Right atrium auricular region (tissue), 2 donors: ENCODE measurements at places on chromosomes 13 and 19.

DNA sequence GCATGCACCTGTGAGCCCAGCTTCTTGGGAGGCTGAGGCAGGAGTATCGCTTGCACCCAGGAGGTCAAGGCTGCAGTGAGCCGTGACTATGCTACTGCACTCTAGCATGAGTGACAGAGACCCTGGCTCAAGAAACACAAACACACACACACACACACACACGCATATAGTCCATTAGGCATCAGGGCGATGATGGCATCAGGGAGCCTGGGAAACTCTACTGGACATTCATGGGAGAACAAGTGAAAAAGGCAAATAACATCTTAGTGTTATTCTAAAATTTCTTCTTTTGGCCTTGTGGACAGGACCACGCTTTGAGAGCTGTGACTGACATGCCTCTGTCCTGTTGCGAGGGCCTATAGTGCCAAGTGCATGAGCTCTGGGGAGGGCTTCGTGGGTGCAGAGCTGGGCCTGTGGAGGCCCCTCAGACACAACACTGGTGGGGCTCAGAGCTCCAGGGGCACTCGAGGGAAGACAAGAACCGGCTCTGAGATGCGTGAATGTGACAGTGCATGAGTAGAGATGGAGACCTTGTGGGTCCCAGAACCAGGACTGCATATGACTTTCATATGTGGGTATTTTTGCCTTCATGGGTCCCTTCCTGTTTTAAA is 8.0 kb upstream of the USF2 start:
- peak; percentile 42 for DNase-seq

DNA sequence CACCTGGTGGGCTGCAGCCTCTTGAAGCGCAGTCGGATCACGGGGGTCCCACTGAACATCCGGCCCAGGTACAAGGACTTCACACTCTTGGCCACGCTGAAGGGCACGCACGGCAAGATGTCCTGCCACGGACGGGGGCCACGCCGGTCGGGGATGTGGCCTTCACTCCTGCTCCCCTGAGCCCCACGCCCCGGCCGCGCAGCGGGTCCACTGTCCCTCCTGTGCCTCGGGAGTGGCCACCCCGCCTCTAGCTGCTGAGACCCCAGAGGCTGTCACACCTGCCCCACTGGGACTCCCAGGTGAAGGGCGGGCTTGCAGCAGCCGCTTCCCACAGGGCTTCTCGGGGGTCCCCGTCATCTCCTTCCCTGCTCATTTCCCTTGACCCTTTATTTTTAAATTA is 31.2 kb downstream of the GAS6 start:
- no peak for DNase-seq

DNA sequence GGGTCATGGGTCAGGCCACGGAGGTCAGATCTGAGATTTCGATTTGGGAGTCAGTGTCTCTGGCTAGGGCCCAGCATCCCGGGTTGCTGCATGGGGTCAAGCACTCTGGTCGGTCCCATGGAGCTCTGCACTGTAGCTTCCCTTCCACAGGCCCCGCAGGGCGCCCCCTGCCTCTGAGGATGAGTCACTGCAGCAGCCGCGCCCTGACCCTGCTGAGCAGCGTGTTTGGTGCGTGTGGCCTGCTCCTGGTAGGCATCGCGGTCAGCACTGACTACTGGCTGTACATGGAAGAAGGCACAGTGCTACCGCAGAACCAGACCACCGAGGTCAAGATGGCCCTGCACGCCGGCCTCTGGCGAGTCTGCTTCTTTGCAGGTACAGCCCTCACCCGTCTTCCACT is 3.6 kb downstream of the CACNG7 start:
- DNase-seq, result no peak

GRCh38 chr13:27672025-27672424 is 50.3 kb downstream of the POLR1D start:
- DNase-seq, result no peak

DNA sequence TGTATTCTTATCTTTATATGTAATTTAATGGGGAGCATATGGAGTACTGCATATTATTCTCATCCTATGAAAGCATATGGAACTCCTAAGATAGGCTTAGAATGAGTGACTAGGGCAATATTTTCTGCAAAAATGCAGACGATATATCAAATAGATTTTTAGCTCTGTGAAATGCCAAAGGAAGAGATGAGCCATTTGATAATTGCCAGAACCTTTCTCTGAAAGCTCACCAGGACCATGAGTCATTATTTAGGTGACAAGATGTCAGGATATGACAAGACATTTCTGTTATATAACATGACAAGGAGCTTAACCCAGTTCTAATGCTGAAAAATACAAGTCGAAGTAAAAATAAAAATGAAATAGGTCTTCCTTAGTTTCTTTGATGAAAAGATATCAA is 145.0 kb downstream of the SLITRK6 start:
- no peak for DNase-seq

DNA sequence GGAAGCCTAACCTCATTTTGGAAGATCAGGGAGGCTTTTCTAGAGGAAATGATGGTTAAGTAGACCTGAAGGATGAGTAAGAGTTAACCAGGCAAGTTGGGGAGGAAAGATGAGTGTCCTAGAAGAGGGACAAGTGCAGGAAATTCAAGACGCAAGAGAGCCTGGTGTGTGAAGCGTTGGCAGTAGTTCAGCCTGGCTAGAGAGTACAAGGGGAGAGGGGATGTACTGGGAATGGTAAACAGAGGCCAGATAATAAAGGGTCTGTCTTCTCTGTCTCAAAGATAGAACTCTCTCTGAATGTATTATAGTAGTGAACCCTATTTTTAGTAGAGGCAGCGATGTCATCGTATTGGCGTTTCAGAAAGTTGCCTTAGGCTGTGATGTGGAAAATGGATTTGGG is 9.7 kb downstream of the DPY19L3 start:
- DNase-seq, result no peak

GRCh38 chr19:18742324-18742723 is 48.8 kb downstream of the COMP start:
- no peak for DNase-seq

DNA sequence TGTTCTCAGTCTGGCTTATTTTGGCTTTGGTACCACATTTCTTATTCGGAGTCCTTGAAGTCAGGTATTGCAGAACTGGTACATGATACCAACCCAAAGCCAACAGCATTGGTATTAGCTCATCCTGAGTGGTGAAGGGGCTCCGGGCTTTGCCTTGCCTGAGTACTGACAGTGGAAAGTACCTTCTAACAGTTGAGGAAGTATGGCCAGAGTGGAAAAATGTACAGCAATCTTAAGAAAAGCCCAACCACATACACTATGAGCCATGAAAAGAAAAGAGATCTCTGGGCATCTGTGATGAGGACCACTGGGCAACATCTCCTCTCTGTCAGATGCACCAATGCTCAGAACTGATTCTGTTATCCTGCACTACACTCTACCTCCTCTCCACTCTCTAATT is 8.3 kb downstream of the LCP1 start:
- DNase-seq, result no peak
